ENCODE measurements at places on chromosomes 5 and 9. TPM values are rescaled to one million over a fixed set of nuclear protein-coding genes. Genes with fewer than 3 reads are reported as not detected.

Gene NR4A3
- 10.5 TPM for total RNA-seq

Gene NR3C1
- 48.6 TPM for total RNA-seq

Gene POU4F3
- not detected for total RNA-seq

Gene MFAP3
- total RNA-seq: 11.1 TPM

Gene AK8
- total RNA-seq: 0.10 TPM

Gene CERCAM
- 1.0 TPM for total RNA-seq

DNA sequence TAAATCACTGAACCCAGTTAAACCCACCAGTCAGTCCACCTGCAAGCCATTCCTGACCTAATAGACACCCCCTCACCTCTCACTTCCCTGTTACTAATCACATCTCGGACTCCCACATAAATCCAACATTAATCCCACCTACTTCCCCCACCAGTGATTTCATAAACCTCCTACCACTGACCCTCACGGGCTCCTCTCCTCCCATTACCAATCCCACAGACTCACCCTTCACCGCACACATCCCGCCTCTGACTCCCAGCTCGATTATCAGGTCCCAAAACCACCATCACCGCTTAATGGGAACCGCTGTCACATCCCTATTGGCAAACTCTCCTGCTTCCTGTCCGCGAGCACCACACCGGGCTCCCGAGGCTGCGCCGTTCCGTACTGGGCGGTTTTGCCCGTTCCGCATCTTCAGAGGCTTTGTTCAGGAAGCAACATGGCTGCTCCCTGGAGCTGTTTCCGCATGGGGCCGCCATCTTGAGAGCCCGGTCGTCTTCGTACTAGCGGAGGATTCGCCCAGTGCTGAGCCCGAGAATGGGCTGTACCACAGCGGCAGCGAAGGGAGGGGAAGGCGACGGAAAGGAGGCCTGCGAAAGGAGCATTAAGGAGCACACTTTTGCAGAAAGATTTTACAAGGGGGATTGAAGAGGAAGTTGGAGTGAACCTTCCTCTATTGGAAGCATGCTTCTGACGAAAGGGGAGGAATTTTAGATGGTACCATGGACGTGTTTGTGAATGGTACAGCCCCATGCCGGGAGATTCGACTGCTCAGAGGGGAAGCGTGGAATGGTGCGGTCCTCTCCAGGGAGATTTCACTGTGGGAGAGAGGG lies at the start of gene ZNF300:
ZNF300 (minus strand) TSS at position 502 of the 833 bp plus-strand sequence. CDS start 1,825 bp downstream, outside the sequence.
- DNase-seq: peak; percentile 49

DNA sequence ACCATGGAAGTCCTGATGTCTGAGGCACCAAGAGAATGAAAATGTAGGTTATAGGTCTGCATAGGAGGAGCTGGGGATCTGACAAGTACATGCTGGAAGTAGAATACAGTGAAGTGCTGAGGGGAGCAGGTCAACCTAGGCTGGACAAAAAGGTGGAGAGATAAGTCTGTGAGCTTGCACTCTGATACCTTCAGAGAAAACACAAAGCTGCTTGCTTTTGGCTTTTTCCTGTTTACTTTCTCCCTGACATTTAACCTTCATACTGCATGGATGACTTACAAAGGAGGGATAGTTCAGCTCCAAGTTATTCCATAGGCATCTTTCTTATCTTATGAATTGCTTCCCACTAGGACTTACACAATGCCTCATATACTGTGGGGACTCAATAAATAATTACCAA lies 256.7 kb upstream of the NREP start:
- no peak for DNase-seq

DNA sequence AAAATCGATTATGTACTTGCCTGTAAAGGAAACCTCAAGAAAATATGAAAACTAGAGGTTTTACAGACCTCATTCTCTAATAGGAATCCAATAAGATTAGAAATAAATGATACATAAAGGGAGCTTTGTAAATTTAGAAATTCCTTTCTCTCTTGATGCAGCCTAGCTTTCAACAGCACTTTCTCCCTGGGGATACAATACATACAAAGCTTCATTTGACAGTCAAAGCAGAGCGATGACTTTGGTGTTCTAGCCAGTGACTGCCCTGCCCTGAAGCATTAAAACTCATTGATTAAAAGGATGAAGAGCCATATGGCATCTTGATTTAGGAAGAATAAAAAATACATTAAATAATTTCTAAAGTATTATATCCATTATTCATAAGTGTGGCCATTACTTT lies 46.3 kb upstream of the GLIS3 start:
- DNase-seq: no peak

DNA sequence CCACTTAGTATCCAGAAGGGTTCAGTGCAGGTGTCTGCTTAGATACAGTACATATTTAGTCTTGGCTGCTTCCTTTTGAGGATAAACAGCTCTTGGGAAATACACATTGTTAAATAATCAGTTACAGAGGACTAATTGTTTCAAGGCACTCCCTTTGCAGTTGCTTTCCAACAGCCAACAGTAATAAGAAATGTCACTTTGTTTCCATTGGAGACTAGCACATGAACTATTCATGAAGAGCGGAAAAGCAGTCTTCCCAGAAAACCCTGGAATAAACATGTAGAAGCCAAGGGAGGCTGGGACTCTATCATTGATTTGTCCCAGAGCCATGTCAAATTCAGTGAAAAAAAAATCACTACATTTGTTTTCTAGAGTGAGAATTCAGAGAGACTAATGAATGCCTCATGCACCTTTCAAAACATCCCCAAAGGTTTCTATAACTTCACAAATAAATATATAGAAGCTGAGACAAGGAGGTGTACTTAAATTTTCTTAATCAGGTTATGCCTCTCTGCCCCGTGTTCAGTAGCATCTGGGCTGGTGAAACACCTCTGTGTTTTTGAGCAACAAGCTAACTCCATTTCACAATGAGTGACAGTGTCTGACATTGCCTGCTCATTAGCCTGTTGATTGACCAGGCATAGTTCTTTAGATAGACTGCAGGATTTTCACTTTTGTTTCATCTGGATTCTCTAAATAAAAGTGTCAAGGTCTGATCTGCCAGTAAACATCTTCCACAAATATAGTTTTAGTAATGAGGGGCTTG lies 271.5 kb downstream of the ARRDC3 start:
- DNase-seq: no peak

GRCh38 chr5:2996248-2996647 lies 244.8 kb upstream of the IRX2 start:
- no peak for DNase-seq

- no peak for DNase-seq
Observed at GRCh38 chr5:132076202-132076830, 2.7 kb downstream of the CSF2 start.

- DNase-seq: no peak
Observed at GRCh38 chr5:55484531-55484930, 50.2 kb downstream of the PLPP1 start.

DNA sequence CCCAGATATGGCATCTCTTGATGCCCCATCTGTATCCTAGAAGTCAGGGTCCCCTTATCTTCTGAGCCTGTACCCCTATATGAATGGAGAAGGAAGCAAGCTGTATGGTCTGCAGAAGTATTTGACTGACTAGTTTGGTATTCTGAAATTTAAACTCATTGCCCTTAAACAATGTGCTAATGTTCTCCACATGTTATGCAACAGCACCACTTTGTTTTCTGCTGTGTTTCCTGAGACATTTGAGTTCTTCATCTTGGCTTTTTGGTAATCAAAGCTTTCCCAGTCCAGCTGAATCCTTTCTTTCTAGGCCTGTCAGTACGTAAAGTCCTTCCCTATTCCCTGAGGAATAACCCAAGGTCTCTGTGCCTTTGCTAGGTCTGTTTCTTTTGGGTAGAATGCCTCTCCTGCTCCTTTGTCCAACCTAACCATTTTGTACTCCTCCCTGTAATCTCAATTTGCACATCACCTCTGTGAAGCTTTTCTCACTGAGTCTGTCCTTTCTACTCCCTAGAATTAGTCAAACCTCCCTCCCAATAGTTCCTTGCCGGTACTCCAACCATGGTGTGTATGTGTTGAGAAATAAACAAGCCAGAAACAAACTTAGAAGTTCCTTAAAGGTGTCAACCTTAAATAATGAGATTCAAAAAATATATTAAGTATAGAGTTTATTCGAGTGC lies 72.1 kb upstream of the HSPB3 start:
- no peak for DNase-seq

DNA sequence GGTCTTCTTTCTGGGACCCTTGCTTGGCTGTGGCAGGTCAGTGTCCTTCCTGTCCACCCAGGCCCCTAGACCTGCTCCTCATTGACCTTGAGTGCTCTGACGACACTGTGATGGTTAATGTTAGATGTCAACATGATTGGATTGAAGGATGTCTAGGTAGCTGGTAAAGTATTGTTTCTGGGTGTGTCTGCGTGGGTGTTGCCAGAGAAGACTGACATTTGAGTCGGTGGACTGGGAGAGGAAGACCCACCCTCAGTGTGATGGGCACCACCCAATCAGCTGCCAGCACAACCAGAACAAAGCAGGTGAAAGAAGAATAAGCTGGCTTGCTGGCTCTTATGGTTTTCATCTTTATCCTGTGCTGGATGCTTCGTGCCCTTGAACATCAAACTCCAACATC lies 74.5 kb downstream of the CFAP90 start:
- DNase-seq: no peak

DNA sequence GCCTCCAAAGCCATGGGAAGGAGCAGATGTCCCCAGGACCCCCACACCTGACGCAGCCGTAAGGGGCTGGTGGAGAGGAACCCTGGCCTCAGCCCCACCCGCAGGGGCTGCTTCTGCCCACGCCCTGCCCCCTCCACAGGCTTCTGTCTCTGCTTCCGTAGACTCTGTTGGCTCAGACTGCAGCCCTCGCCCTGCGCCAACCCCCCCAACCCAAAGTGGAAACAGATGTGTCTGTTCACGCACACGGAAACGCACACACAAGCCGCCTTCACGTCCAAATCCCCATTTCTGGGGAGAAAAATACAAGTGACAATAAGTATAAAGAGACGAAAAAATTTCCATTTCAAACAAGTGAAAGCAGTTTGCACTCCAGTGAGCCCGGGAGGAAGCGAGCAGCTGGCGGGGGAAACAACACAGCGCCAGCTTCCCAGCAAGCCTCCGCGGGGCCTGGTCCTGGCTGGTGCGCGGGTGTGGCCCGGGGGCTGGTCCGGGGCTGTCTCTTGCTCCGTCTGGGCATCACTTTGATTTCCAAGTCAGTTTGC lies 32.6 kb upstream of the RXRA start:
- no peak for DNase-seq

GRCh38 chr5:53257806-53258373 lies 148.3 kb upstream of the MOCS2 start:
- DNase-seq: no peak

GRCh38 chr5:108836492-108836891 lies 88.8 kb downstream of the FER start:
- DNase-seq: no peak

- no peak for DNase-seq
Observed at GRCh38 chr9:101993771-101994170, 255.3 kb upstream of the GRIN3A start.

DNA sequence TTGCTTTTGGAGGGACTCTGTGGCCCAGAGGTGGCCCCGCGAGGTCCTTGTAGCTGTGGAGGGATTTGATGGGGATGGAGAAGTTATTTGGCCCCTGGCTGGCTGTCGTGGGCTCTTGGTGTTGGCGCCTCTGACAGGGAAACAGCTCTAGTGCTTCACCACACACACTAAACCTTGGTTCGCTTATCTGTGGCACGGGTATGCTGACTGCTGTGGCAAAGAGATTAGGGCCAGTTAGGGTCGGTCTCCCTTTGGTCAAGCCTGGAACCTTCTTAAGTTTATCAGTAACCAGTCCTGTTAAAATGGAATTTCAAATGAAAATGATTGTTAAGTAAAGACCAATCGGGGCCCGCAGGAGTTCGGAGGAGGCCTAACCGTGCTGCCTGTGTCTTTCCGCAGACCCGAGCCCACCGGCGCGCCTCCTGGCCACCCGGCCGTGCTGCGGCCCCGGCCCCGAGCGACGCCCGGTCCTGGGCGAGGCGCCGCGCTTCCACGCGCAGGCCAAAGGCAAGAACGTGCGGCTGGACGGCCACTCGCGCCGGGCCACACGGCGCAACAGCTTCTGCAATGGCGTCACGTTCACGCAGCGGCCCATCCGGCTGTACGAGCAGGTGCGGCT lies 28.4 kb downstream of the NEURL1B start:
- DNase-seq: no peak

DNA sequence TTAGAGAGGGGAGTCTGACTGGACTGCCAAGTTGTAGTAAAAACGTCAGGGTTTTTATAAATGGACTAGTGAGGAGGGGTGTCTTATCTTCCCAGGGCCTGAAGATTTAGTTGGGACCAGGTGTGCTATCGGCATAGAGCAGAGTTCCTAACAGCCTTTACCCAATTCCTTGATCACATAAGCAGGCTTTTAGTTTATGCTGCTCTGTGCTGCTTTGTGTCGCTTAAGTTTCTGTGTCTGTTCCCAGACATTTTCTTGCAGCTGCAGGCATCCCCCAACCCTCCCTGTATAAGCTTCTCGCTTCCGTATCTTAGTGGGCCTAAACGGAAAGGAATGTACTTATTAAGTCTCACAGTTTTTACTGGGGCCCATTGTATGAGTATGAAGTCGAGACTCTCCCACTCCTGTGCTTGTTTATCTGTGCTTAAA lies 2.6 kb upstream of the SMC5 start:
- DNase-seq: no peak

DNA sequence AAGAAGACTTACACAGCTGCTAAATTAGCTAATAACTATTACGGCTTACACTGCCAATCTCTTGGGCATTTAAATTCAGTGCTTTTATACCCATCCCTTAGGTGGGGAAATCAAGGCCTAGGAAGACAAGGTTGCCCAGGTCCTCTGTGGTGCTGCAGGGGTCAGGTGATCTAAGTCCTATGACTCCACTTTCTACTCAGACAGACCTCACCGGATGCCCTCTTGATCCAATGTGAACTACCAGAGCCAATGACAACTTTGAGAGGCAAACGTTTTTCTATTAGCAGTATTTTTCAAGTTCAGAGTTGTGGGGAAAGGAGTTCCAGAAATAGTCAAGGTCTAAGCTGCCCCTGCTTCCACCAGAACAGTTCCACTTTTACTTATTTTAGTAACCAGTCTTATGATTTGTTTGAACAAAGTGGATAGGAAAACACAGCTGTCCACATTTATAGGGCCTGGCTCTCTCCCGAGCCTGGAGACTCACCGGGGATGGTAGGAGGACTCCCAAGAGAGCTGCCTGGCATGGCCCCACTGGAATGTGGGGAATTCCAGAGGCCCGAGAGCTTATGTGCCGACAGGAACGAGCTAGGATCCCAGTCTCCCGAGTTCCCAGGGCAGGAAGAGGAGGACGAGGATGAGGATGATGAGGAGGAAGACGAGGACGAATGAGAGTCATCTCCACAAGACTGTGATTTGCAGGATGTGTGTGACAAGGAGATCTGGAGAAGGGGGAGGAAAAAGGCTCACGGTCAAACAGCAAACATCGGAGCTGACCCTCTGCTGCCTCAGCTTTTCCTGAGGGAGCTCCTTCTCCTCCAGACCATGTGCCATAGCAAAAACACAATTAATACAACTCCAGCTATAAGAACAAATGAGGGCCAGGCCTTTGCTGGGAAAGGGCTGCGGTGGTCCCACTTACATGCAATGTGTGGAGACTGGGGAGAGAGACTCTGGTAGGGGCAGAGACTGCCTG lies 16.7 kb downstream of the FAM193B start:
- no peak for DNase-seq

DNA sequence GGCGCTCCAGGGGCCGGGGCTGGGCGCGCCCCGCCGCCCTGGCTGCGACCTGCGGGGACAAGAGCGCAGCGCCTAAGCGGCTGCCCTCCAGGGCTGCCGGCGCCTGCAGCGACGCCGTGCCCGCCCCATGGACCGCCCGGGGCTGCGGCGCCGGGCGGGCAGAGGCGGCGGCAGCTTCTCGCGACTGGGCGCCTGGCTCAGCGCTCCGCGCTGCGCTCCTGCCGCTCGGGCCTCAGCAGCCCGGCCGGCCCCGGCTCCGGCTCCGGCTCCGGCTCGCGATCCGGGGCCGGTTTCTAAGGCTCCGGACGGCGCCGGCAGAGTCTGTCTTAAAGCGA lies at the start of gene PITX1:
PITX1 (minus strand) TSS at position 328 of the 335 bp plus-strand sequence. CDS start 347 bp downstream, outside the sequence.
- no peak for DNase-seq

All from activated CD4-positive, alpha-beta memory T cell treated with anti-CD3 and anti-CD28 coated beads for 36 hours (primary cell).